ENCODE measurements at places on chromosomes 16 and 17.

- no peak for DNase-seq
Measured at GRCh38 chr16:85383836-85384832, 229.0 kb upstream of the GSE1 start.

GRCh38 chr17:57108671-57109392 lies 23.8 kb downstream of the AKAP1 start:
- no peak for DNase-seq

GRCh38 chr17:61616783-61617182 lies 25.8 kb upstream of the NACA2 start:
- no peak for DNase-seq

DNA sequence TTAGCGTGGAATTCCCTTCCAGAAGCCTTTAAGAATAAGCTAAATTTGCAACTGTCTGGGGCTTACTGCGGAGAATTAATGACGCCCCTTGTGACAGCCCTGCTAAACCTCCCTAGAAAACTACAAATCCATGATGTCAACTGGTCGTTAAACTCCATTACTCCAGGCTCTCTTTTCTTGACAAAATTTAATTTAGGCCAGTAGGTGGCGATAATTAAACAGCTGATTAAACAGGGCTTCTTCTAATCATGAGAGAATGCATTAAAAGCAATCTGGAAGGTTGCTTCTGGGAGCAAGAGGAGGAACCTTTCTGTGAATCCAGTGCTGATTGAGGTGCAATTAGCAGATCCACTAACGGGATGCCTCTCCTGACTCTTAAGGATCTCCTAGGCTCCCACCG lies 8.1 kb upstream of the NLRP1 start:
- peak; percentile 66 for DNase-seq

- DNase-seq, result peak; percentile 90
Measured at GRCh38 chr17:7132511-7133094, 18.0 kb upstream of the ASGR2 start.

DNA sequence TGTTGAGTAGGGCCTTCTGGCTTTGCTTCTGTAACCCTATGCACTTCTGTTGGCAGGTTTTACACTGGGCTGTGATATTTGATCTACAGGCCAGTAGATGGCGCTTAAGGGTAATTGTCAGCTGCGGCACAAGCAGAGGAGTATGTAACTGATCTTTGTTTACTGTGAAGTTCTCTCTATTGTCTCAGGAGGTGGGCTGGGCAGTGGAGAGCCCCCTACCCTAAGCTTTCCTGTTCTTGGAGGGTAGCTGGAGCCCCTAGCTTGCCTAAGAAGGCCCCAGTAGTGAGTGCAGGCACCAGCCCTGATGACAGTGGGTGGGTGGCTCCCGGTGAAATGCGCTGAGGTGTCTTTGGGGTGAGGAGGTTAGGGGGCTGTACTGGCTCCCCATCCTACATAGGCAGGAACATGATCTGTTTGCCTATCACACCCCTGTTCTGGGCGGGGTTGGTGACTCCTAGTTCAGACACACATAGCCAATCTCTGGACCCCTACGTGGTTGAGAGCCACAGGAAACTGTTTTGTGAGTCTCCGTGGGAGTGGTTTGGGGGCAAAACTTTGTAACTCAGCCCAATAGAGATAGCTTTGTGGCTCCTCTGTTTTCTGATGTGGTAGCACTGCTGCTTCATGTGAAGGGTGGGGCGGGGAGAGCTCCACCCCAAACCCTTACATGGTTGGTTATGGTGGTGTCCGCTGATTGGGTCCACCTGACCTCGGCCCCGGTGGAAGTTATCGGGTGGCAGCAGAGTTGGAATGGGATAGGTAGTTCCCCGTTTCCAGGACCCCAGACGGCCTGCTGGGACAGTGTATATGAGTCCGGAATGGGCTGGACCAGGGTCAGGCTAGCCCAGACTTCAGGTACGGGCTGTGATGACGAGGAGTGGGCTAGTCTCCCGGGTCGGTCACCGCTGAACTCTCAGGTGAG lies 60.4 kb downstream of the SLFN11 start:
- DNase-seq, result peak; percentile 96

DNA sequence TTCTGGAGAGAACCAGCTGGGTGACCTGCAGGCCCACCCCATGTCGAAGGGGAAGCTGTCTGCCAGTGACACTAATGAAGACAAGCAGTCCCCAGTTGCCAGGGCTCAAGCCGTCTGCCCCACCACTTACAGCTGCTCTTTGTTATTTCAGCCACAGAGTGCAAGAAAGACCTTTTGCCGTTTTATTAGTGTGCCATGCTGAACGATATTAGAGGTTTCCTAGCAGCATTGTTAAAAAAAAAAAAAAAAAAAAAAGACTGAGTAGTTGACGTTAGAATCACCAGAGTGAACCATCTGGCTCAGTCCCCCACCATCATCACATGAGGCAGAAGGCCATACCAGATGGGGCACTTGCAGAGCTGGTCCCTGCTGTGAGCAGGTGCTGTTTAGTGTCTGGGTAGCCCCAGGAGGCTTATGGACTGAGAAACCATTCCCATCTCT lies 26.5 kb upstream of the SLC39A11 start:
- no peak for DNase-seq

DNA sequence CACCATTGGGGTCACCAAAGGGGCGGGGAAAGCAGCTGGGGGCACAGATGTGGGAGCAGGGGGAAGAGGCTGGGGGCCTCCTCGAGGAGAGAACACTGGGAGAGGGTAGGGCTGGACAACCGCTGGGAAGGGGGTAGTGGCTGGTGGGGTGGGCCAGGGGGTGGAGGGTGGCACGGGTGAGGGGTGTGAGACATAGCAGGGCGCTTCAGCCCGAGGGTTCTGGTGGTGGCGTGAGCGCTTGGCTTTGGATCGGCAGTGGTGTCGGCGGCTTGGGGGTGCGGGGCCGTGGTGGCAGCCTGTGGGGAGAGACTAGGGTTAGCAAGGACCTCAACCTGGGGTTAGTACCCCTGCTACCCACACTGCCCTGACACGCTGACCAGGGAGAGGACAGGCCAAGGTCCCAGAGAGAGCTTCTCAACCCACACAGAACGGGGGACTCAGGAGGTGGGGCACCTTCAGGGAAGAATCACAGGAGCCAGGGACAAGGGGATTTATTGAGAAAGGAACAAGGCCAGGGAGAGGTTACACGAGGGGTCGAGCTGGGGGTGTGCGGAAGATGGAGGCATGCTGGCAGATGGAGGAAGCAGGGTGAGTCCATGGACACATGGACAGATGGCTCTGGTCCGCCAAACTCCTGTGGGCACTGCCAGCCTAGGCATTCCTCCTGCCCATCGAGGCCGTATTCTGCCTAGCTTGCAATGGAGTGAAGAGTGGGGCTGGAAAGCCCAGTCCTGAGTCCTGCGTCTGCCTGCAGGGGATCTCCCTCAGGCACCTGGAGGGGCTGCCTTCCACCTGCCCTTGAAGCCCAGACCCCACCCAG lies 8.4 kb downstream of the PER1 start:
- DNase-seq, result no peak

DNA sequence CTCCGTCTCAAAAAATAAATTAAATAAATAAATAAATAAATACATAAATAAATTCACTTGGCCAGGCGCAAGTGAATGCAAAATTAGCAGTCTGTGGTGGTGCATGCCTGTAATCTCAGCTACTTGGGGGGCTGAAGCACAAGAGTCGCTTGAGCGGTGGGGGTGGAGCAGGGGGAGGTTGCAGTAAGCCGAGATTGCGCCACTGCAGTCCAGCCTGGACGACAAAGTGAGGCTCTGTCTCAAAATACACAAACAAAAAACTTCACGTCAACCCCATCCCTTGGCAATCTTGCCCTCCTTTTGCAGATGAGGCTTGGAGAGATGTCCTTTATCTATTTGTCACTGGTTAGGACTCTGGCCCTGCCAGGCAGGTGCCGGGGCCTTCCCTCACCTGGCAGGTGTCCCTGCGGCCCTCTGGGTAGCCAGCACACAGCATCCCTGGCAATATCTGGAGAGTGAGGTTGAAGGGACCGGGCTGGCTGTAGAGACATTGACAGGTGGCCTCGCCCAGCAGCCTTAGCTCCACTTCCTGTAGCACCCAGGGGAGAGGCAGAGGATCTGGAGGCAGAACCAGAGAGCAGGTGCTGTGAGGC lies 4.4 kb downstream of the PRSS36 start:
- DNase-seq, result no peak

DNA sequence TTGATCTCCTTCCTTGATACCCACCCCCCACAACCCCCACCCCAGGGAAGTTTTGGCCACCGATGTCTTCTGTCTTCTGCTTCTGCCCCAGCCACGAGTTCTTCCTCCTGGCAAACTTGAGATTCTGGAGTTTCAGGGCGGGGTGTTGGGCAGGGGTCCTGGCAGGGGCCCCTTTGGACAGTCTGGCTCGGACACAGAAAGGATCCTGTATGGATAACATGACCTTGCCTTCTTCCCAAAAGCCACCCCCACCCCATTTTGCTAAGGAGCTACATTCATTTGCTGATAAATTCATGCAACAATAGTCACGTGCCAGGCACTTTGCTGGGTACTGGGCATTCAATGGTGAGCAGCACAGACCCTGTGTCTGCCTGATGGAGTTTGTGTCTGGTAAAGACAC lies 5.9 kb upstream of the COL1A1 start:
- DNase-seq, result no peak

- DNase-seq, result no peak
Measured at GRCh38 chr17:11372692-11373091, 131.7 kb downstream of the SHISA6 start.

DNA sequence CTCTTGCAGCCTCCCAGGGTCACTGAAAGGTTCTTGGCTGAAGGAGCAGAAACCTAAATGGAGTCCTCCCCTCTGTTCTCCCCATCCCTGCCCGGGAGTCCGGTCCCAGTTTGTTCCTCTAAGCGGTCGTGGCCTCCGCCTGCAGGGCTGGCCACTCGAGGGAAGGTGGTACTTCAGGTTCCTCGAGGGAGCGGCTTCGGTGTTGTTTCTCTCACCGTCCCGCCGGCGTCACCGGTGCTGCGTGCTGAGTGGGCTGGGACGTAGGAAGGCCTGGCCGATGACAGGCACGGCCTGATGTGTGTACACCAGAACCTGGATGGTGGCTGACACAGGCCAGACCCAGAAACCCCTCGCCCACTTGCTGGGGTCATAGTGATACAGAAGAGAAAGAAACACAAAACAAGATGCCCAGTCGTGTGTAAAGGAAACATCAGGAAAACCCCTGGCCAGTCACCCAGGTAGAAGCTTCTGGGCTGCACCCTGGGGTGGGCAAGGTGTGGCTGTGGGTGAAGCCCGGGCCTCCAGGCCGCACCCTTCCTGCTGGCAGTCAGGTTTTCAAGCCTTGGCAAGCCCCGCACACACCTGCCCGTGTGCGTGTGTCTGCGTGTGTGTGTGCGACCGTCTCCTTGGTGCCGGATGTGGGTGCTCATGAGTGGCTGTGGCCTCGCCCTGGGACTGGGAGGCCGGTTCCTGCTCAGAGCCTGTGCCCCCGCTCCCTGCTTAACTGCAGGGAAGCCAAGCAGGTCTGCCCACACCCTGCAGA lies 52.0 kb downstream of the BAIAP2 start:
- no peak for DNase-seq

DNA sequence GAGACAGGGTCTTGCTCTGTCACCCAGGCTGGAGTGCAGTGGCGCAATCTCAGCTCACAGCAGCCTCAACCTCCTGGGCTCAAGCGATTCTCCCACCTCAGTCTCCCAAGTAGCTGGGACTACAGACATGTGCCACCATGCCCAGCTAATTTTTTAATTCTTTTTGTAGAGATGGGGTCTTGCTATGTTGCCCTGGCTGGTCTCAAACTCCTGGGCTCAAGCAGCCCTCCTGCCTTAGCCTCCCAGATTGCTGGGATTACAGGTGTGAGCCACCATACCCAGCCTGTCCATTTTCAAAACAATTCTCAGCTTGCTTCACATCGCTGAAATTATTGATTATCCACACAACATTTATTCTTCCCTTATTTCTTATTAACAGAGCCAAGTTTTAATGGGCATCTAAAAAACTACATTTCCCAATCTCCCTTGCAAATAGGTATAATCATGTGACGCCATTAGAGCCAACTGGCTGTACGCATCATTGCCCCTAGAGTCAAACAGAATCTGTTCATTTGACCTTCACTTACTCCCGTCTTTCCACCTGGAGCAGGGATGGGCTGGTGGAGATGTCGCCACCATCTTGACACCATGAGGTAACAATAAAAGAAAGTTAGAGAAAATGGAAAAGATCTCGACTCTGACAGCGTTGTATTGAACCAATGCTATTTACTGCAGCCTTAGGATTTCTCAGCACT lies 148.0 kb upstream of the FOXF1 start:
- no peak for DNase-seq

- peak; percentile 21 for DNase-seq
Measured at GRCh38 chr16:50841081-50841886, 99.4 kb downstream of the CYLD start.

DNA sequence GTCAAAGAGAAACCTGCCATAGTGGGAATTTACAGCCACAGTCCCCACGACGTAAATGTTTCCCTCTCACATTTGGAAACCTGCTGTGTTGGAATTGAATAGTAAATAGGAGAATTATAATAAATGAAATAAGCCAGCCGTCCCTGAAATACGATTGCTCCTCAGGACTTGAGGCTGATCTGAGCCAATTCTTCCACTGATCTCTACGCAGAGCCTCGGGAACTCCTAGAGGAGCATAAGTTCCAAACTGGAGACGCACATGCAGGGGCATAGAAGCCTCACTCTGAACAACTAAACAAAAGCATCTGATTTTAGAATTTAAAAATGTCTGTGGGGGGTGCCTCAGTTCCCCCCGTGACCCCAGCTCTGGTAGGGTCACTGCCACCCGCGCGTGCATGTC lies 10.2 kb upstream of the TEX19 start:
- no peak for DNase-seq

DNA sequence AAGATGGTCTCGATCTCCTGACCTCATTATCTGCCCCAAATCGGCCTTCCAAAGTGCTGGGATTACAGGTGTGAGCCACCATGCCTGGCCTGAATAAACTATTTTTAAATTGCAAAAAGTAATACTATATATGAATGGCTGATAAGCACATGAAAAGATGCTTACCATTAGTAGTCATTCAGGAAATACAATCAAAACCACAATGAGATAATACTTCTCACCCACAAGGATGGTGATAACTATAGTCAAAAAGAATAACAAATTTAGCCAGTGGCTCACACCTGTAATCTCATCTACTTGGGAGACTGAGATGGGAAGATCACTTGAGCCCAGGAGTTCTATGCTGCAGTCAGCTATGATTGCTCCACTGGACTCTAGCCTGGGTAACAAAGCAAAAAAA lies 2.4 kb upstream of the TACO1 start:
- peak; percentile 59 for DNase-seq

DNA sequence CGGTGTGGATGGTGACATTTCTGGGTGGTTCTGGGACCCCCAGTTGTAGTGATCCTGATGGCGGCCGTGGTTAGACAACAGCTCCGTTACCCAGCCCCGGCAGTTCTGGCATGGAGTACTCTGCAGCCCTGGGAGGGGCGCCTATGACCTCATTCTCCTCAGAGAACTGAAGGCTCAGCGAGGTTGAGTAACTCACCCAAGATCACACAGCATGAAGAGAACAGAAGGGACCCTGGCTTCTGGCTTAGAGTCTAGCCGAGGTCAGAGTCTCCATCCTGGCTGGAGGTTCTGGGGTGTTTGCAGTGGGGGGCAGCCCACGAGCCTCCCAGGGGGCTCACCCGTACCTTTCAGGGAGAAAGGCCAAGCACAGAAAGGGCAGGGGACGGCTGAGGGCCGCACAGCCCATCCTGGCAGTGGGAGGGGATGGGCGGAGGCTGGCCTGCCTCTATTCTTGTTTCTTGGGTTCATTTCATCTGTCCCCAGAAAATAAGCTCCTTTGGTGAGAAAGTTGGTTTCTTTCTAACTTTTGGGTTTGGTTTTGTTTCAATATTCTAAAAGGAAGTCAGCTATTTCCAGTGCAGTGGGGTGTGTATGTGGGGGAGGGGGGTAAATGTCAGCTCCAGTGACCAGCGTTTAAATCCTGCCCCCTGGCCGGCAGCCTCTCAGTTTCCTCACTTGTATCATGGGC lies 13.2 kb downstream of the ZFPM1 start:
- DNase-seq, result no peak
